ENCODE measurements at places on chromosomes 3 and 15. TPM values are rescaled to one million over a fixed set of nuclear protein-coding genes. Genes with fewer than 3 reads are reported as not detected.

The MGLL gene
- polyA plus RNA-seq = 1.3 TPM

The RASGRP1 gene
- polyA plus RNA-seq = 1.1 TPM

The TRIM42 gene
- not detected for polyA plus RNA-seq

The MUC13 gene
- polyA plus RNA-seq = not detected

The FSTL1 gene
- 49.1 TPM for polyA plus RNA-seq

The EEF1AKMT4 gene
- 11.2 TPM for polyA plus RNA-seq

The SERPINI2 gene
- 0.68 TPM for polyA plus RNA-seq

The CADPS gene
- 14.7 TPM for polyA plus RNA-seq

The GOLGA8K gene
- 0.24 TPM for polyA plus RNA-seq

The ERC2 gene
- 13.7 TPM for polyA plus RNA-seq

The ALCAM gene
- polyA plus RNA-seq = 14.2 TPM

The ATP10A gene
- 0.66 TPM for polyA plus RNA-seq

The SLC51A gene
- polyA plus RNA-seq = 6.7 TPM

The IL17RE gene
- polyA plus RNA-seq = 1.1 TPM

DNA sequence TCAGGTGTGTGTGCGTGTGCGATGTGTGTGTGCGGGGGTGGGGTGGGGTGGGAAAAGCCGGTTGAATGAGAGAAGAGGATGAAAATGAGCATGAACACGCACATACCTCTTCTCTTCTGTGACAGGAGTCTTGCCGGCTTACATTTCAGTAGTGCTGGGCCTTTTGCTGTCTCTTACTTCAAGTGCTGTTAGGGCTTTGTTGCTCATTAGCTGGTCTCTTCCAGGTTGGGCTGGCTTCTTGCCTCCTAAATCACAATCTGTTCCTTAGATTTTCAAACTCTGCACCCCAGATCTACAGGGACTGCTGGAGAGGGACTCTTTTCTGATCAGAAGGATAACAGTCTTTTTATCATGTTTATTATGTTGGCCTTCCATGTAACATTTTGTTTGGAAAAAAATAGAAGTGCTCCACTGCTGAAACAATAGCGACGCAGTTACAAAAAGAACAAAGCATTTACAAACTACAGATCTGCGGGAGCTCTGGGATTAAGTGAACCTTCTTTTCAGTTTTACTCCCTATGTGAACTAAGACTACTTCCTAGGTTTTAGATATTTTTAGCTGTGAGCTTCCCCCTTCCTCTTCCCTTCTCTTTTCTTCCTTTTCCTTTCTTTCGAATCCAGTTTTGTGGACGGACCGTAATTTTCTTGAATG, 48.5 kb downstream of the USP13 start:
- no peaks in the 10 kb centered on the region for H3K36me3 ChIP-seq
- H3K27ac ChIP-seq = peak overlapping the region; percentile 80
- peaks cover 35% of the 10 kb centered on the region for H3K4me1 ChIP-seq
- DNase-seq = peak; percentile 36

- H3K27me3 ChIP-seq = no peaks in the 10 kb centered on the region
- no peak overlapping the region for H3K27ac ChIP-seq
- no peak for DNase-seq
These were observed 224.5 kb downstream of the ZNF385D start for GRCh38 chr3:21526461-21526860.

DNA sequence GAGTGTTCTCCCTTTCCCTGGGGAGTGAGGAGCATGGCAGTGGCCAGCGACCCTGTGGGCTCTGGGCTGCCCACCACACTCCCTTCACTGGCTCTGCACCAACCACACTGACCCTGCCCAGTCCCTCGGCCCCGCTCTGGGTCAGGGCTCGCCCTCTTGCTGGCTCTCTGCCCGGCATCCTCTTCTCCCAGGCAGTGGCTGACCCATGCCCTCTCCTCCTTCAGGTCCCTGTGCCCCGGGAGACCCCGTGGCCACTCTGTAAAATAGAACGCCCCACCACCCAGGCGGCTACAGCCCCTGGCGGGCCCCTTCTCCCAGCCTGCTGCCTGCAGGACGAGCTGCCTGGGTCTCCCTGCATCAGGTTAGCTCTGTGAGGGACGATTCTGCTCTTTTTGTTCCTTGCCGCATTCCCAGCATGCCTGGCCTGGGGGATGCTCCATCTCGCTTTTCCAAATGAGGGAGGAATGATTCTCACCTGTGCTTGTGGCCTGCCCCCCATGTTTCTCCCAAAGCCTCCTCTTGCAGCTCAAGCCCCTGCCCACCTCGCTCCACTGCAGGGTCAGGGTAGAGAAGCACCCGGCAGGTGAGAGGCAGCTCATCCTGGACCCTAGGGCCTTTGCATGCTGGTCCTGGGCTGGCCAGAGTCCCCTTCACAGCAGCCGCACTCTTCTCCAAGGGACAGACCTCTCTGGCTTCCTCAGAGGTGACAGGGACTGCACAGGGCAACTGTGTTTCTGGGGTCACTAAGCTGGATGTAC, 14.5 kb upstream of the CFAP100 start:
- DNase-seq = peak; percentile 28
- H3K36me3 ChIP-seq = no peaks in the 10 kb centered on the region
- H3K27ac ChIP-seq = no peak overlapping the region
- no peak overlapping the region for H3K4me3 ChIP-seq

GRCh38 chr3:87625876-87626275, 349.5 kb upstream of the POU1F1 start:
- H3K4me1 ChIP-seq = no peaks in the 10 kb centered on the region
- H3K27me3 ChIP-seq = no peaks in the 10 kb centered on the region
- no peak overlapping the region for H3K4me3 ChIP-seq
- H3K36me3 ChIP-seq = no peaks in the 10 kb centered on the region
- H3K27ac ChIP-seq = no peak overlapping the region
- DNase-seq = no peak

DNA sequence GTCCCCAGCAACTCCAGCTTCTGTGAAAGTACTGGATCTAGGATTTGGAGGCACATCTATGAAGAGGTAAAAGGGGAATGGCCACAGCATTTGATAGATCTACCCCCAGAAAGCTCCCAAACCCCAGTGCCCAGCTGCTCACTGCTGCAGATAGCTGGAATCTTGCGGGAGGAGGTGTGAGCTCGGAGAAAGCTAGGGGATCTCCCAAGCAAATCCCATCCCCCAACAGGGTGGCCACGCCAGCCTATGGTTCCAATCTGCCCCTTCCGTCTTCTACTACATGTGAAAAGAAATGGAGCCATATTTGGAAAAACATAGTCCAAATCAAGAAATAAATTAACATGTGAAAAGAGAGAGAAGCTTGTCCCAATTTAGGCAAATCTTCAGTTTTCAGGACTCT, 42.0 kb downstream of the SEMA5B start:
- no peaks in the 10 kb centered on the region for H3K27me3 ChIP-seq
- peaks cover 72% of the 10 kb centered on the region for H3K4me1 ChIP-seq
- DNase-seq = peak; percentile 71
- no peaks in the 10 kb centered on the region for H3K36me3 ChIP-seq

DNA sequence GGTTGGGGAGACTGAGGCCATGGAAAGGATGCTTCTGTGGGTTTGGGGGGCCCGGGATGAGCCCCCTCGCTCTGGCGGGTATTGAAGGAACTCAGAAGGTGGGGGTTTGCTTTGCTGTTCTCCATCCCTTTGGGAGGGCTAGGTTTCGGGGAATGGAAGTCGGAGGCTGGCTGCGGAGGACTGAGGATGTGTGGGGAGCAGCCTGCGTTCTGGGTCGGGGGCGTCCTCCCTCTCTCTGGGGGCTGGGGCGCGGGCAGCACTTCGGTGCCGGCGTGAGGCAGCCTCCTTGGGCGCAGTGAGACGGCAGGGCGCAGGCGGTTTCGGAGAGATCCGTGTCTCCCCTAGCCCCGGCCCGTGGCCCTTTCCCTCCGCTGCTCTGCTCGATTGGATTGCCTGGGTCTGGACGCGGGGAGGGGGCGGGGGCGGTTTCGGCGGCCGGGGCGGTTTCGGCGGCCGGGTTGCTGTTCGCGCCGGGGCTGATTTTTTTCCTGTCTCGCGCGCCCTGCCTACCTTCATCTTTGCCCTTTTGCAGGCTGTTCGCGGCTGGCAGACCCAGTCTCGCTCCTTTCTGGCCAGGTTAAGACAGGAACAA, 1.4 kb downstream of the PTPRG start:
- peaks cover 32% of the 10 kb centered on the region for H3K4me1 ChIP-seq
- H3K27ac ChIP-seq = no peak overlapping the region
- DNase-seq = peak; percentile 39
- H3K4me3 ChIP-seq = peak overlapping the region; percentile 97
- peaks cover 4% of the 10 kb centered on the region for H3K36me3 ChIP-seq
- H3K27me3 ChIP-seq = peaks cover 25% of the 10 kb centered on the region

DNA sequence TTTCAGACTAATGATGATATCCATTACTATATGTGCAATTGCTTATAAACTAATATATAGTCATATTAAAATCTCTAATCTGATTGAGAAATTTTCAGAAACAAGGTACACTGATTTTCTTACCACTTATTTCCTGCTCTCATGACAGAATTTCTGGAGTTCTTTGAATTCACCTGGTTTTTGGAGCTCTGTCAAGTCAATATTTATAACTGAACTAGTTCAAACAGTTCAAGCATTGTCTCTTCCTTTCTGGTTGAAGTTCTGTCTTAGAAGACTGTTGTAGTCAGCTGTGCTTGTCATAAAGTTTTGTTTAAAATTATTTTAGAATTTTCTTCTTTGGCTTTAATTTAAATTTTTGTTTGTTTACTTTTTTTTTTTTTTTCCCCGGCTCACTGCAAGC, 239.9 kb upstream of the CTDSPL start:
- DNase-seq = no peak
- H3K36me3 ChIP-seq = no peaks in the 10 kb centered on the region
- H3K27me3 ChIP-seq = no peaks in the 10 kb centered on the region
- no peak overlapping the region for H3K27ac ChIP-seq

DNA sequence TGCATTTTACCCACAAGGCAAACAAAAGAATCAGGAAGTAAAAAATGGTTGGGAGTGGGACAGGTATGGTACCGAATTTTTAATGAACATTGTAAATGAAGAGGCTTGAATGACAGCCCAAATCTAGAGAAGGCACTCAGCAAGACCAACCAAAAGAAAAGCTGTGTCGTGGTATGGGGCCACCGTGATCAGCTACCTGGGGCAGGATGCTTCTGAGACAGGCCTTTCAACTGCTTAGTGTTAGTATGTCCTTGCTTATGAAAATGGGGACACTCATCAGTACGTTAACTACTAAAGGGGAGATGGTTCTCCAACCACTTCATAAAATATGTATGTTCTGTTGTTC, 228.7 kb upstream of the ST8SIA2 start:
- no peaks in the 10 kb centered on the region for H3K36me3 ChIP-seq
- H3K4me1 ChIP-seq = peaks cover 48% of the 10 kb centered on the region
- H3K27me3 ChIP-seq = no peaks in the 10 kb centered on the region
- DNase-seq = no peak

DNA sequence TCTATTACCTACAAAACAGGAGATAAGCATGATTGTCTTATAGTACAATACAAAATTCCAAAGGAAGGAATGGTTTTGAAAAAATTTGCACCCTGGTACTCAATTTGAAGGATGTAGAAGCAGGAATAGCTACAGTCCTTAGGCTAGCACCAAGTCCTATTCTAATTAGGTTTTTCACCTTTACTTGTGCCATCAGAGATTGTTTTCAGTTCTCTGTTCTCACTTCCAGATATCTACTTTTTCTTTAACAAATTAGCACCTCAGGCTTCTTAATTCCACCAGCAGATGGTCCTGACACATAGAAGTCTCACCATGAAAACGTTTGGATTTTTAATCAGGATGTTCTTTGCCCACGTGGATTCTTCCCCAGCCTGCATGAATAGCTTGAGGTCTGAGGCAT, 43.8 kb downstream of the IL5RA start:
- peaks cover 5% of the 10 kb centered on the region for H3K4me1 ChIP-seq
- H3K27me3 ChIP-seq = no peaks in the 10 kb centered on the region
- no peak overlapping the region for H3K27ac ChIP-seq
- no peaks in the 10 kb centered on the region for H3K36me3 ChIP-seq

- no peaks in the 10 kb centered on the region for H3K27me3 ChIP-seq
- no peaks in the 10 kb centered on the region for H3K36me3 ChIP-seq
- H3K27ac ChIP-seq = no peak overlapping the region
- peak; percentile 85 for DNase-seq
- H3K4me1 ChIP-seq = no peaks in the 10 kb centered on the region
These were observed 50.6 kb downstream of the GMNC start for GRCh38 chr3:190811775-190812480.

GRCh38 chr3:46724424-46724823, 6.8 kb upstream of the PRSS50 start:
- no peaks in the 10 kb centered on the region for H3K27me3 ChIP-seq
- no peak overlapping the region for H3K27ac ChIP-seq
- H3K4me3 ChIP-seq = no peak overlapping the region
- H3K36me3 ChIP-seq = no peaks in the 10 kb centered on the region

GRCh38 chr3:178297199-178297598, 239.0 kb upstream of the KCNMB2 start:
- DNase-seq = no peak
- H3K4me3 ChIP-seq = no peak overlapping the region
- H3K27ac ChIP-seq = no peak overlapping the region

DNA sequence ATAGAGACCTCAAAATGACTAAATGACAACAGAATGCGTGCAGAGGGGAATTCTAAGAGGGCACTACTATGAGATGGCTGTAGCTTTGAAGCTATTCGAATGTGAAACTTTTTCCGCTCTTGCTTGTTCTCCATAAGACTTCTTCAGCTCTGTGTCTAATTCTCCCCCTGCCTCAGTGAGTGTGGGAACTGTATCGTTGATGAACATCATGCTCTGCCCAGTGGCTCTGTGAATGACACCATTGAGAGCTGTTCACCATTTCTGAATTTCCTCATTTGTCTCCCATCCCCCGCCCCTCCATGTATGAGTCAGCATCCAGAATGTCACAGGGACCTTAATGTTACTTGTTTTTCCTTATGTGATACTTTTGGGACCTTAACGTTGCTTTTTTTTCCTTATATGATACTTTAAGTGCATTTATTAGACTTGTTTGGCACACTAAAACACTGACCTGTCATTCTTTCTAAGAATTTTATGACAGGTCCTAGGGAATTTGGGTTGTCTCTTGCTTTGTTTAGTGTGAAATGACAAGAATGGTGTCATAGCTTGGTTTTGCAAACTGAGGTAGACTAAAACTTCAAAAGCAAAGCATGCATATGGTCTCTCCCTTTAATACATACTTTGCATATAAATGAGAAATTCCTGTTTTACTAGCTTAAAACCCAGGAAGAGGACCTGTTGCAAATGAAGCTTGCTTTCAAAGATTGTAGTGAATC, 99.6 kb downstream of the FNDC3B start:
- peak overlapping the region; percentile 27 for H3K4me3 ChIP-seq
- H3K27me3 ChIP-seq = no peaks in the 10 kb centered on the region
- no peak for DNase-seq
- peak overlapping the region; percentile 83 for H3K27ac ChIP-seq
- H3K4me1 ChIP-seq = peaks cover 87% of the 10 kb centered on the region

GRCh38 chr15:85583923-85584390, 203.6 kb downstream of the AKAP13 start:
- no peak overlapping the region for H3K27ac ChIP-seq
- H3K27me3 ChIP-seq = no peaks in the 10 kb centered on the region
- H3K4me1 ChIP-seq = peaks cover 13% of the 10 kb centered on the region
- no peaks in the 10 kb centered on the region for H3K36me3 ChIP-seq

GRCh38 chr15:100114100-100114499, 227.7 kb downstream of the ADAMTS17 start:
- no peak overlapping the region for H3K4me3 ChIP-seq
- H3K36me3 ChIP-seq = no peaks in the 10 kb centered on the region
- no peak overlapping the region for H3K27ac ChIP-seq
- no peaks in the 10 kb centered on the region for H3K27me3 ChIP-seq
- no peak for DNase-seq

GRCh38 chr15:72724028-72724427, 38.0 kb downstream of the BBS4 start:
- no peak overlapping the region for H3K27ac ChIP-seq
- no peak overlapping the region for H3K4me3 ChIP-seq
- DNase-seq = no peak
